Activated CD4-positive, alpha-beta memory T cell treated with anti-CD3 and anti-CD28 coated beads, Interleukin-2, amount 10 ng/mL, durations not matched to agents 7 days and 5 days (primary cell): ENCODE measurements at places on chromosomes 5 and 9. TPM values are rescaled to one million over a fixed set of nuclear protein-coding genes. Genes with fewer than 3 reads are reported as not detected.

- no peaks in the 10 kb centered on the region for H3K36me3 ChIP-seq
- no peak overlapping the region for H3K4me3 ChIP-seq
- no peak for DNase-seq
- H3K4me1 ChIP-seq = no peaks in the 10 kb centered on the region
Measured at GRCh38 chr5:135571066-135571609, 7.7 kb downstream of the CXCL14 start.

GRCh38 chr5:54007827-54008777, 302.3 kb downstream of the ARL15 start:
- H3K36me3 ChIP-seq = peaks cover 4% of the 10 kb centered on the region
- H3K4me1 ChIP-seq = peaks cover 1% of the 10 kb centered on the region
- H3K4me3 ChIP-seq = no peak overlapping the region
- H3K27ac ChIP-seq = no peak overlapping the region

DNA sequence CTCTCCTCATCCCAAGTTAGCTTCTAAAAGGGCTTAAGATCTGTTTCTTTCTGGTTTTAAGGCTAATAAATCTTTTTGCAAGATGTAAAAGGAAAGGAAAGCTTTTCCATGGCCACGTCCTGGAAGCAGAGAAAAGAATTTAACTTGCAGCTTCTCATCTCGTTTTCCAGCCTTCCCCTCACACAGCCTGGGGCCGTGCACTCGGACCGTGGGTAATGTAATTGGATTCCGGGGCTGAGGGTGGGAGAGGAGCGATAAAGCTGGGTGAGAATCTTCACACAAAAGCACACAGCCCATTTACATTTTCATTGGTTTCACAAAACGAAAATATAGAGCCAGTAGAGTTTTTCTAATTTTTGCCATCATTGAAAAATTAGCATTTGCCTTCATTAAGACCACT, 91.2 kb downstream of the IRX2 start:
- no peak for DNase-seq
- no peaks in the 10 kb centered on the region for H3K4me1 ChIP-seq
- no peaks in the 10 kb centered on the region for H3K36me3 ChIP-seq
- no peaks in the 10 kb centered on the region for H3K27me3 ChIP-seq
- no peak overlapping the region for H3K4me3 ChIP-seq

CCDC112 gene
- total RNA-seq = 2.0 TPM

GRCh38 chr9:121122246-121123032, 47.7 kb downstream of the CNTRL start:
- peaks cover 52% of the 10 kb centered on the region for H3K36me3 ChIP-seq
- no peaks in the 10 kb centered on the region for H3K27me3 ChIP-seq
- DNase-seq = no peak
- peak overlapping the region; percentile 86 for H3K27ac ChIP-seq
- peaks cover 45% of the 10 kb centered on the region for H3K4me1 ChIP-seq
- H3K4me3 ChIP-seq = peak overlapping the region; percentile 73

DNA sequence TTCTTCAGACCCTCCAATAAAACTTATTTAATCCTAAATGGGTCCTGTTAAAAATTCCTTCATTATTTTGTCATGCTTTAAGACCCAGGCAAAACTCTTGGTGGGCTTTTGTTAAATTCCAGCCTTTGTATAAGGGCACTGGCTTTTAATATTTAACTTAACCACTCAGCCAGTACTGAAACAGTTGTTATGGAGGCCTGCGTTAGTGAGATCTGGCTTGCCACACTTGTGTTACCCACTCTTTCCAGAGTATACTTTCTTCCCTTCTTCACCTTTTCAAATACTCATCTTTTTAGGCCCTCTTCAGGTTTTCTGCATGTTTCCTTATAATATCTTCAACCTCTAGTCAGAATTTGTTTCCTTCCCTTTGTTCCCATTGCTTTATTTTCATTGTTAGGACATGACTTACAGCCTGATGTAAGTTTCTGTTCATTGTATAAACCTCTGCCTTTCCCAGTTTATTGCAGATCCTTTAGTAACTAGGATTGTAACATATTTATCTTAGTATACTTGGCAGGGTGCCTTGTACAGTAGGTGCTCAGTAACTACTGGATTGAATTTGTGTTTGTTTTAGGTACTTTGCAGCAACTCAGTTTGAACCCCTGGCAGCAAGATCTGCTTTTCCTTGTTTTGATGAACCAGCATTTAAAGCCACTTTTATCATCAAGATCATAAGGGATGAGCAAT, 48.8 kb downstream of the LNPEP start:
- DNase-seq = no peak
- peaks cover 67% of the 10 kb centered on the region for H3K36me3 ChIP-seq
- H3K4me3 ChIP-seq = no peak overlapping the region
- no peak overlapping the region for H3K27ac ChIP-seq

TMEM232 gene
- total RNA-seq = 1.7 TPM

- H3K27ac ChIP-seq = no peak overlapping the region
- H3K4me1 ChIP-seq = no peaks in the 10 kb centered on the region
- H3K4me3 ChIP-seq = no peak overlapping the region
- H3K27me3 ChIP-seq = no peaks in the 10 kb centered on the region
Measured at GRCh38 chr5:84290161-84290560, 94.5 kb downstream of the EDIL3 start.

DNA sequence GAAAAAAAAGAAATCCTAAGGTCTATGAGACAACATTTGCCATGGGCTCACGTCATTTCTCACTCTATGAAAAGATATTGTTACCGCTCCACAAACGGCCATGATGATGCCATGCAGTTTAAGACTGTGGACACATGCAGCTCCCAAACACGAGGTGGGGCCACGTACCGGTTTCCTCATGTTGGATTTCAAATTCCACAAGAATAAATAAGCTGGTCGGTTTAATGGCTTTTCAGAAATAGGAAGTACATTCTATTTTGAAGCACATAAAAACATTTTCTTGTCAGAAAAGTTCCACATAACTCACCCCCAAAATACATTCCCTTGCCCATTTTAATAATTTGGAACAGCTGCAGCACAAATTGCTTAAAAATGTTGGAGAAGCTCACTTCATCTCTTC, 130.6 kb downstream of the MYO10 start:
- no peaks in the 10 kb centered on the region for H3K36me3 ChIP-seq
- no peak overlapping the region for H3K4me3 ChIP-seq
- H3K27ac ChIP-seq = no peak overlapping the region

DNA sequence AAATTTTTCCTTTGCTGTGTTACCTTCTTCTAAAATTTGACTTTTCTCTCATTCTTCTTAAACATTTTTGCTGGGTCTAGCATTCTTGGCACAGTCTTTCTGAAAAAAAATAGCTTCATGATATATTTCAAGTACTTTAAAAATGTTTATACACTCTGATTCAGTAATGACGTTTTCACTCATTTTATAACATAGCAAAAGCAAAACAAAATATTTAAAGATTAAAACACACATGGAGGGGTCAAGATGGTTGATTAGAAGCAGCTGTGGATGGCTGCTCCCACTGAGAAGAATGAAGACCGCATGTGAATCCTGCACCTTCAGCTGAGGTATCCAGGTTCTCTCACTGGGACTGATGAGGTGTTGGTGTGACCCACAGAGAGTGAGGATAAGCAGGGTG, 188.2 kb downstream of the SGCD start:
- H3K36me3 ChIP-seq = no peaks in the 10 kb centered on the region
- no peaks in the 10 kb centered on the region for H3K27me3 ChIP-seq
- no peak overlapping the region for H3K27ac ChIP-seq
- H3K4me1 ChIP-seq = no peaks in the 10 kb centered on the region
- no peak overlapping the region for H3K4me3 ChIP-seq

DNA sequence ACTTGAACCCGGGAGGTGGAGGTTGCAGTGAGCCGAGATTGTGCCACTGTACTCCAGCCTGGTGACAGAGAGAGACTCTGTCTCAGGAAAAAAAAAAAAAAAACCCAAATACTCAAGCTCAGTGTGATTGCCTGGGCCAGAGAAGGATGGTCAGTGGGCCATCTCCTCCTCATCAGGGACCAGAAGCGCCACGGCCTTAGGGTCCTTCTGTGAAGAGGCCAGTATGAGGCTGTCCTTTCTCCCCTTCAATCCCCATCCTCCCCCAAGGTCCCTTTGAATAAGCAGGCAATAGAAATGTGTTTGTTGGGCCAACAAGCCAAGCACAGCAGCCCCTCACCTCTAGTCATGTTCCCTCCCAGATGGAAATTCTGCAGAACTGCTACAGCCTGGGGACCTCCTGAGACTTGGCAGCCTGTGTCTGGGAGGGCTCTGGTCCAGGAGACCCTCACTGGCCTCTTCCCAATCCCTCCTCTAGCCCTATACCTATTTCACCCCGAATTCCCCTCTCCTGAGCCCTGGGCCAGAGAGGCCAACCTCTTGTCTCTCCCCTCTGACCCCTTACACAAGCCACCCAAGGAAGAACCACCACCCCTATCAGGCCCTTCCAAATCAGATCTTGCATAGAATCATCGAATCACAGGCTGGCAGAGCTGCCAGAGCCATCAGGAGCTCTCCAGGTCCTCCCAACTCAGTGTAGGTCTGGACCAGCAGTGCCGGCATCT, 1.0 kb downstream of the CSF1R start:
- H3K36me3 ChIP-seq = no peaks in the 10 kb centered on the region
- H3K27ac ChIP-seq = no peak overlapping the region
- no peak for DNase-seq

PIP5KL1 gene
- 1.5 TPM for total RNA-seq

- H3K4me3 ChIP-seq = no peak within 1 kb of the TSS
- peaks cover 69% of the 10 kb centered on the region for H3K27me3 ChIP-seq
- DNase-seq = no peak
- no peak within 1 kb of the TSS for H3K27ac ChIP-seq
- H3K4me1 ChIP-seq = no peaks in the 10 kb centered on the region
Measured at GRCh38 chr9:115117999-115118878, at the start of gene TNC. TSS of gene TNC (minus strand) at chr9:115118157. CDS start at chr9:115091018, 27,139 bp downstream.

PAEP gene
- not detected for total RNA-seq
